ENCODE measurements at places on chromosomes 2 and 18. TPM values are rescaled to one million over a fixed set of nuclear protein-coding genes. Genes with fewer than 3 reads are reported as not detected.

Gene CYRIA
- total RNA-seq: 0.13 TPM

Gene ABHD1
- 0.46 TPM for total RNA-seq

Gene TTC31
- total RNA-seq: 38.7 TPM

Gene TDRD15
- not detected for total RNA-seq

Gene CYTIP
- 0.57 TPM for total RNA-seq

Gene PLCL1
- total RNA-seq: not detected

Gene FBXO15
- total RNA-seq: 1.9 TPM

Gene STAT4
- 0.05 TPM for total RNA-seq

Gene SLC23A3
- total RNA-seq: 3.3 TPM

Gene UGP2
- 76.1 TPM for total RNA-seq

All from Panc1 (cell line).